Left colon (tissue), 2 donors: ENCODE measurements at places on chromosomes 7 and 10. TPM values are rescaled to one million over a fixed set of nuclear protein-coding genes. Genes with fewer than 3 reads are reported as not detected.

DNA sequence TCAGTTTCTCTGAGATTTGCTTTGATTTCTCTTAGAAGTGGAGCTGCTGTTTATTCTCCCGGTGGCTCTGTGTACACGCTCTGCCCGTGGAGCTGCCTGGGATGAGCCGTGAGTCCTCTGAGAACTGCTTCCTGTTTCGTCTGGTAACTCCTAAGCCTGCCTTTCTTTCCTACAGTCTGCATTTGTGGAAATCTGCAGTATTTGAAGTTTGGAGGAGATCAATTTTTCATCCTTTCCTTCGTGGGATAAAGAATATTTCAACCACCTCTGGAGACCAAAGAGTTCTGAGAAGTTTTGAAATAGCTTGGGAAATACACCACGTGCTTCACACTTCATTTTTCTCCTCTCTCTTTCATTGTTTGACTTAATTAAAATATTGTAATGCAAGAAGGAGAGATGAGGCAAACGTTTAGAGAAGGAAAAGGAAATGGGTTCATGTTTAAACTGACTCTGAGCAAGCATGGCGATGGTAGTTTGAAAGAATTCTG, 311.9 kb downstream of the LRMDA start:
- no peak for DNase-seq

- no peak for DNase-seq
These were observed 131.2 kb downstream of the CUX1 start for GRCh38 chr7:101948650-101949049.

DNA sequence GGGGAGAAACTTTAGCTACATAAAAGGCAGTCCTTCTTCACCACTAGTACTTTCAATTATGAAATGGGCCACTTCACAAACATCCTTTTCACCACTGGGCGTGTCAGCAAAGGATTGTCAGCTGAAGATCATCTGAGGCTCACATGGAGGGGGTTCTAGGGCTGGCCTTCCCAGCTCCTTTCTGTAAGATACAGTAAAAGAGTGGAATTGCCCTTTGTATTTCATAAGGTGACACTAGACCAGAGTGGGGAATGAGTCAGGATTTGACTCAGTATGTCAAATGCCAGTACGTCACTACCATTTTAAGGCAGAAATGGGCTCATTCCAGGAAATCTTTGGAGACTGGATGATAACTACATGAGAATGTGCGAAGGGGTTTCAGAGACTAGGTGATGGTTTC, 21.2 kb upstream of the BLOC1S2 start:
- no peak for DNase-seq

DNA sequence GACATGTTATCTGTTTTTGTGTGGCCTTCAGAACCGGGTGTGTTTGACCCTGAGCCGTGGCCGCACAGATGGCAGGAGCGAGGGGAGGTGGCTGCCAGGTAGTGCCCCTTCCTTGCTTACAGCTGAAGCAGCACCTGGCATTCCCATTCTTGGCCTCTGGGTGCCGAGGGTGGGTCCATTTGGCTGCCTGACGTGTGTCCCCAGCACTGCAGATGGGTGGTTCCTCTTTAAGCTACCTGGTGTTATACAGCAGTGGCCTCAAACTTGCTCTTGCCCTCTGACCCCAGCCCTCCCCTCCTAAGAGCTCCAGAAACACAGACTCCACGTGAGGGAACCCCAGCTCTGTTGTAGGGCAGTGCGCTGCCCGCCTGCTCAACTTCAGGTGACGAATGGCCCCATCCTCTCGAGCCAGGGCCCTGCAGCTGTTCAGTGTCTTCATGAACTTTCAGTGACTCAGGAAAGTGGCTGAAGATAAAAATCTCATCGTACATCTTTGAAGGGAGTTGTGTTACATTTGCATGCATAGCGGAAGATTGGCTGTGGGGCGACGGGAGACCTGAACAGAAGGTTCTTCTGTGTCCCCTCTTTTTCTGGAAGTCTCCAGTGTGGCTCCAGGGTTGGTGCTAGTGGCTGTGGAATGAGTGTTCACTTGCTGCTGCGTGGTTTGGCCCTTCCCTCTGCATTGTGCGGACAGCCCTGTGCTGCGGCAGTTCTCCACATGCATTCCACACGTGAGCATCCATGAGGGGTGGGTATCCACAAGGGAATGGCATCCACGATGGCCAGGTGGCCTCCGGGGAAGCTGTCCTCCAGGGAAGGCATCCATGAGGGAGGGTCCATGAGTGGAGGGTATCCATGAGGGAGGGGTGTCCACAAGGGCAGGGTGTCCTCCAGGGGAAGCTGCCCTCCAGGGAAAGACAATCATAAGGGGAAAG, 91.6 kb downstream of the INPP5A start:
- peak; percentile 36 for DNase-seq

The GIMAP6 gene
- 8.5 TPM for total RNA-seq

The CCT6A gene
- total RNA-seq = 76.7 TPM

The SYT15B gene
- total RNA-seq = 0.64 TPM

DNA sequence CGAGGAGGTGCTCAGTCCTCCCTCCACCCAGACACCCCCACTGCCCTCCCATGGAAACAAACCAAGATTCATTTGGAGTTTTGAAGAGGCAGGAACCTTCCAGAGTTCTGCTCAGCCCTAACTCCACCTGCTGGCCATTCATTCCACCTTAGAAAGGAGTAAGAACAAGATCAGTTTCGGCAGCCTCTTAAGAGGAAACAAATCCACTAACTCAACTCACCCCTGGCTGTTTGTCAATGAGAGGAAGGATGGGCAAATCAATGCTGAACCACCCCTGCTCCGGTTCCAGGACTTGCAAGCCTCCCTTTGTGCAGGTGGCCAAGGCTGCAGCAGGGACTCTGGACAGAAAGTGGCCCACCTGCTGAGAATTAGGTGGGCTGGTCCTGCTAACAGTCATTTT, 26.2 kb downstream of the CCDC3 start:
- DNase-seq = peak; percentile 13

The MCM10 gene
- 5.0 TPM for total RNA-seq

The STN1 gene
- 24.4 TPM for total RNA-seq

DNA sequence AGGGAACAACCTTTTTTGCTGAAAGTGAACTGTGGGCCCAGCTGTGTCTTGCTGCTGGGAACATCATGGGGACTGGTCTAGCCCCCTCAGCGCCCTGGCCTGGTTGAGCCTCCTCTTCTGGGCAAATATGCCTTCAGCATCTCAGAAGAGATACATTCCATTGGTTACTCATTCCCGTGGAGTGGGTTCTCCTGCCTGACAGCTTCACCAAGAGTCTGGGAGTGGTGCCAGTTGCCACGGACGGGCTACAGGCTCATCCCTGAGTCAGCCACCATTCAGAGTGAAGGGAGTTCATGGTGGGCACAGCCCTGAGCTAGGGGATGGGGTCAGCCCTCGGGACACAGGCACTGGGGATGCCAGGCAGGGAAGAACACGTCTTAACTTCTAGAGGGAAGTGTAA, 81.9 kb downstream of the RAMP3 start:
- no peak for DNase-seq

- no peak for DNase-seq
These were observed 12.2 kb downstream of the CPA2 start for GRCh38 chr7:130278860-130279259.

The RBP3 gene
- not detected for total RNA-seq

DNA sequence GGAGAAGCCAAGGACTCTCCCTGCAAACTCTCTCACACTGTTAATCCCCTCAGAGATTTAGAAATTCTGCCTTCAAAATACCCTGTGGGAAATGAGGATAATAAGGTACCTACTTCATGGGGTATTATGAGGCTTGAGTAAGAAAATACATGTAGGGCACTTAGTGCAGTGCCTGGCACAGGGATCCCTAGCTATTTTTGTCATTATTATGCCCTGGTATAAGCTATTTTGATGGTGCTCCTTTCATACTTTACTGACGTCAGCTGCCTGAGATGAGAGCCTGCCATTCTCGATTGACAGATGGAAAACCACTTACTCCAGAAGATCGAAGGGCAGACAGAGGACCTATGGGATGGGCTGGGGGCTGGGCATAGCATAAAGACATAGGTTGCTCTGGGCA, 30.1 kb downstream of the MKX start:
- no peak for DNase-seq

The TRIM73 gene
- total RNA-seq = 4.2 TPM

The EPO gene
- total RNA-seq = not detected

The GIMAP5 gene
- total RNA-seq = 6.6 TPM

DNA sequence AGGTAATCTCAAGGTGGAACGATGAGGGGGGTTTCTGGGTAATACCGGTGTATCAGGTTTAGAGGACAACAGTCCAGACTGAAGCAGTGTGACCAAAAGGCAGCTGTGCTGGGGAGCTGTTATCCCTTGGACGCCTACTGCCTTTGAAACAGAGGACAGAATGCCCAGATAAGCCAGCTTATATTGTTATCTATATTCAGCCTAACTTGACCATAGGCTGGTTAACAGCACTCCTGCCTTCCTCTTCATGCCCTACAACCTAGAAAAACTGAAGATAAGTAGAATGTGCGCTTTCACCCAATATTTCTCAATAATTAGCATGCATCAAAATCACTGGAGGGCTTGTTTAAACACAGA, 44.9 kb downstream of the IL6 start:
- no peak for DNase-seq

- no peak for DNase-seq
These were observed 9.8 kb downstream of the LARP4B start for GRCh38 chr10:921471-922414.

DNA sequence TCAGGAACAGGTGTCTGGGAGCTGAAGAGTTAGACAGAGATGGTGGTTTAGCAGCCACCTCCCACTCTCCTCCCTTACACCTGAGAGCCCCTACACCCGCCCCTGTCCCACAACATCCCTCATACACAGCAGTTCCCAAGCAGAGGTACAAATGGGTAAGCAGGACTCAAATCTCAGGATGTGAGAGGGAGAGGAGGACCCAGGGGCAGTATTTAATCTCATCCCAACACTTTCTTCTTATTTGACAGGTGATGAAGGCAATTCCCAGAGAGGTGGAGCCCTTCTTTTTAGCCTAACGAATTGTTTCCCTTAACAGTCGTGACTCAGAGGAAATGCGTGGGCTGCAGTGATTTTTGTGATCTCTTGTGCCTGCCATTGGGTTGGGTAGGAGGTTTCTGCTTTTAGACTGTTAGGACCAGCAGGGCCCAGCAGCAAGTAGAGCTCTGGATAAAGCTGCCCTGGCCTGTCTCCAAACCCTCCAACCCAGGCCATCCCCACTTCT, 191.3 kb downstream of the HECW1 start:
- no peak for DNase-seq

The NPFFR1 gene
- total RNA-seq = 0.03 TPM

DNA sequence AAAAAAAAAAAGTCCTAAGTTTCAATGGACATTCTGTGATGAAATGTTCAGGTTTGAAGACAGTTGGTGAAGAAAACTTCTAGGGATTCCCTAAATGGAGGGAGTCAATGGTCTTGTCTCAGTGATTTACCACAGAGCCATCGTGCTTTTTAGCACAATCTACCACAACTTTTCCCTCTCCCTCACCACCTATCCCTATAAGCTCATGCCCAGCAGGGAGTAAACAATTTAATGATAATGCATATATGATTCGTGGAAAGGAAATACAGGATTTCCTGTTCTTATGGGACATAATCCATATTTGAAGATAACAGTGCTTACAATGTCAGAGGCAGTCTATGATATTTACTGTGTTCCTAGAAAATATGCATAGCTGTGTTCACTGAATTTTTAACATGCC, 38.4 kb upstream of the CD36 start:
- no peak for DNase-seq

- no peak for DNase-seq
These were observed 218.0 kb downstream of the WDR37 start for GRCh38 chr10:1274111-1274661.
